MV-4-11 (cell line): ENCODE measurements at places on chromosomes 16 and 17.

GRCh38 chr17:41467561-41467960, 375 bp upstream of the KRT32 start:
- DNase-seq, result no peak

DNA sequence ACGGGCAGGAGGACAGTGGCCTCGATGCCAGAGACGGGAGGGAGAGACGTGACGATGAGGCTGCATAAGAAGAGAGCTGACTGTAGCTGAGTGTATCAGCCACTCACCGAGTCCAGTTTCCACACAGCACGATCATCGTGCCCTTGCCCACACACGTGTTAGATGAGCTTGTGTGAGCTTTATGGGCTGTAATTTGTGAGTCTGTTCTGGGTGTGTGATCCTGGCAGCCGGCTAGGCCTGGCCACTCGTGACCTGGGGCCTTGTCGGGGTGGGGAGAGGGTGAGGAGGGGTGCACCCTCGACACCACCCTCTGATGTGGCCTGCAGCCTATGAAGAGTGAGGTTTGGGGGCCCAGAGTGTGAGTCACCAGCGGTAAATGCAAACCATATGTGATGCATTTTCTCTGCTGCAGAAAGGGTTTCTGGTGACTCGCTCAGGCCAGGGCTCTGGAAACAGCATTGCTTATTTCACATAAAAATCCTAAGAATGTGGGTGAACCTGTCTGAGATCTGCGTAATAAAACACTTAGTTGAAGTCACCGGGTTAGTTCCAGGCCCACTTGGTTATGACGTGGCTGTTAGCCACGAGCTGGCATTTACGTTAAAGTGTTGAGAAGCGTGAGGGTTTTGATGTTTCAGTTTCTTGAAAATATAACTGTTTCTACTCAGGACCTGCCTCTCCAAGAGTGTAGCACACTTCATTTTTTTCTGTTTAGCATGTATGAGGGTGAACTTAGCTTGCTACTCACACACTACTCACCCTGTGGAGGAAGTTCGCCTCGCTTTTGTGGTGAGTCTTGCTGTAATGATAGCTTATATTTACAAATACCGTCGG, 4.2 kb downstream of the METRNL start:
- DNase-seq, result peak; percentile 73

DNA sequence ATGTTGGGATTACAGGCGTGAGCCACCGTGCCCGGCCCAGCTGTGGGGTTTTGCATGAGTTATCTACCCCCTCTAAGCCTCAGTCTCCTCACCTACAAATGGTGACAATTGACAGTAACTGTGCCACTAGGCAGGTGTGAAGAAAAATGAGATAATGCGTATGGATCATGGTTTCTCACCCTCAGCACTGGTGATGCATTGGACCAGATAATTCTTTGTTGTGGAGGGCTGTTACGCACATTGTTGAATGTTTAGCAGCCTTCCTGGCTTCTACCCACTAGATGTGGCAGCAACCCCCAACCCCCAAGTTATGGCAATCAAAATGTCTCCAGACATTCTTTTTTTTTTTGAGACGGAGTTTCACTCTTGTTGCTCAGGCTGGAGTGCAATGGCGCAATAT, 9.0 kb upstream of the HAPSTR1 start:
- DNase-seq, result no peak

DNA sequence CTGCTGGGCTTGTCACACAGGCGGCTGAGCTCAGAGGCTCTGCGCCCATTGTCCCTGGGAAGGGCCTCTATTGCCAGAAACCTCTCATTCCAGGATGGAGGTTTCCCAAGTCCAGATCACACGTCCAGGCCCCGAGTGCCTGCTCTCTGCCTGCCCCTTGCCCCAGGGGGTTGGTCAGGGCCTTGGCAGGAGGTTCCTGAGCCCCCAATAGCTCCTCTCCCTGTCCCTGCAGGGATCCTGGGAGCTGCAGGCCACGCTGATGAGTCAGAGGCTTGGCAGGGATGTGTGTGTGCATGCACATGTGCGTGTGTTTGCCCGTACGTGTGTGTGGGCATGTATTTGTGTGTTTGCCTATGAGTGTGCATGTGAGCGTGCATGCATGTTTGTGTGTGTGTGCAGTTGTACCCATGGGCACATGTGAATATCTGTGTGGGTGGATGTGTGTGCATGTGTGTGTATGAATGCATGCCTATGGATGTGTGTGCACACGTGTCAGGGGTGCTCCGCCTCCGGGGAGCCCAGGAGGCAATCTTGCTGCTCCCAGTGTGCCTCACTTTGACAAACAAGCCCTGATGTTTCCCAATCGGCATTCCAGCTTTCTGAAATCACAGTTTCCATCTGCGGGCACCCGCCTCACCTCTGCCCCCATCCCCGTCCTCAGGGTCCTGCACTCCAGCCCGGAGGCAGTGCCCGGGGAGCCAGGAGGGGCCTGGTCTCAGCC, 98.4 kb upstream of the GSE1 start:
- DNase-seq, result no peak

DNA sequence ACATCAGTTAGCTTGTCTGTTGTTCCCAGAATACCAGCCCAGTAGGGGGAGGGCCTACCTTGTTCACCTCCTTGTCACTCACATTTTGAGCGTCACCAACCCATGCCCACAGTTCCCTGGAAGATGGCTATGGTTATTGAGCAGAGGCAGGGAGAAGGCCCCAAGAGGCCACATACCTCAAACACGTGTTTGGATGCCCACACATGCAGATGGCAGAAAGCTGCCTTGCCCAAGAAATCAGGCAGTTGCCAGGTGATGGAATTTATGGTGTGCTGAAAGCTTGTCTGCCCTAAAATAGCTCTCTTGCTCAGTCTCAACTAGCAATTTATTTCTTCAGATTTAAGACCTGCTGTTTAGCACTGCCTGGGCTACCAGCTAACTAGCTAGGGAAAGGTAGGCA, 16.5 kb upstream of the CMTM4 start:
- no peak for DNase-seq

GRCh38 chr17:74037320-74037719, 166.2 kb upstream of the RPL38 start:
- DNase-seq, result no peak

- no peak for DNase-seq
These were observed 52.3 kb downstream of the PRMT7 start for GRCh38 chr16:68362947-68363657.

GRCh38 chr17:28957992-28958355, 6.7 kb upstream of the PHF12 start:
- no peak for DNase-seq

DNA sequence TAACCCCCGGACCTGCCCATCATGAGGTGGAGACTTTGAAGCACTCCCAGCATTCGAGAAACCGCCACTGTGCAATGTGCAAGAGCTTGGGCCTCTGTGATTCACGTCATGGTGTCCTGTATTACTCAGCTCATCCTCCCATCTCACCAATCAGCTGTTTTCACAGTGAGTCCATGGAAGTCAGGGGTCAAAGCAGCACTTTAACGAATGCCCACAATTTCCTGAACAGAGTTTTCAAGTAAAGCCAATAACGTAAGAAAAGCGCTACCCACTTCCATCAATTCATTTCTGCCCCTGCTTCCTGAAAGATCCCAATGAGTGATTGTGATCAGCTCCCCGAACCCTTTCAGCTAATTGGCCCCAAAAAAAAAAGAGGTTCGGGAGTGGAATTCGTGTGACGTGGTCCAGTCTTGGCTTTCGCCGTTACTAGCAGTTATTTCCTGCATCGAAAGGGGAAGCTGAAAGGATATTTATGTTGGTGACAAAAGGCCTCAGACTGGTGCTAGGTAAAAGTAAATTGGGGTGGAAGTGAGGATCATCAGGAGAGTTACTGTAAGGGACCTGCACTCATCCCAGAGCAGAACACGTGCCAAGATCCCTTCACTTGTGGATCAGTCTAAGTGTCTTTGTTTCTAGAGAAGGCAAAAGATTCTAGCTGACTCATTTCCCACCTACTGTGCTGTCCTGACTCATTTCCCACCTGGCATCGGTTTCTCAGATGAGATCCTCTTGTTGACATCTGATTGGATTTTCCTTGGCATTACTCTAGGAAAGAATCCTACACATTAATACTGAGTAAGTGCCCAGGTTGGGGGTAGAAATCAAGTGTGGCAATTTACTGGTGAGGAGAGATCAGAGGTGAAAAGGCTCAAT, 136.7 kb upstream of the NUDT7 start:
- DNase-seq, result peak; percentile 72

DNA sequence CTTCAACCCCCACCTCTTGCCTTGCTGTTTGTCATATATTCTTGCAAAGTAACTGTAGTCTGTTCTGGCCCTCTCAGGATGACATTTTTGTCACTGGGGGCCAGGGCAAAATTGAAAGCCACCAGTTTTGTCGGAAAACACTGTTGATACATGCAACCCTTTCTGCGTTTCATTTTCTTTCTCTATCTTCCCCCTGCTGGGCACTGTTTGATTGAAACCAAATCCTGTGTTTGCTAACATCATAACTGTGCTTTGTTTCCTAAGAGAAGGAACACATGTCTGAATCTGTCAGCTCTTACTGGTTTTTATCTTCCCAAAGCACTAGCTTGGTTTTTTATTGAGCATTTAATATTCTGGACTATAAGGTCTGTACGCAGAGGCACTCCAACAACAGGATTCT, 11.7 kb upstream of the CPPED1 start:
- DNase-seq, result no peak

GRCh38 chr16:84339311-84339710, 29.0 kb upstream of the ATP2C2 start:
- no peak for DNase-seq

DNA sequence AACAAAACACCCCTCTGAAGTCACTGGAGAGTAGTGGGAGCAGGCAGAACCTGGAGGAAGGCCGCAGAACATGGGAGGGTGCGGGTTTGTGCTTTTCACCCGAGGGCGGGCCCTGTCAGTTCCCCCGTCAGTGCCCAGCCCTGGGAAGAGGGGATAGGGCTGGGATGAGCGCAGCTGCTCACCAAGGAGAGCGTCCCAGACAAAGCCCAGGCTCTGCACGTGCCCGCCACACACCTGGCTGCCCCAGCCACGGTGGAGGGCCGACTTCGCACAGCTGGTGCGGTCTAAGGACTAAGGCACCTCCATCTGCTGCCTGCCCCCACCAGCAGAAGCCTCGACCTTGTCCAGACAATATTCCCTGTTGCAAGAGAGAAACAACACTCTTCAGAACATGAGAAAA, 39.5 kb downstream of the ZCCHC14 start:
- DNase-seq, result no peak

GRCh38 chr16:85422196-85422631, 190.9 kb upstream of the GSE1 start:
- DNase-seq, result peak; percentile 24

- DNase-seq, result no peak
These were observed 86.3 kb upstream of the CACNG5 start for GRCh38 chr17:66748578-66748977.

GRCh38 chr17:30334421-30334820, 564 bp upstream of the TMIGD1 start:
- no peak for DNase-seq

DNA sequence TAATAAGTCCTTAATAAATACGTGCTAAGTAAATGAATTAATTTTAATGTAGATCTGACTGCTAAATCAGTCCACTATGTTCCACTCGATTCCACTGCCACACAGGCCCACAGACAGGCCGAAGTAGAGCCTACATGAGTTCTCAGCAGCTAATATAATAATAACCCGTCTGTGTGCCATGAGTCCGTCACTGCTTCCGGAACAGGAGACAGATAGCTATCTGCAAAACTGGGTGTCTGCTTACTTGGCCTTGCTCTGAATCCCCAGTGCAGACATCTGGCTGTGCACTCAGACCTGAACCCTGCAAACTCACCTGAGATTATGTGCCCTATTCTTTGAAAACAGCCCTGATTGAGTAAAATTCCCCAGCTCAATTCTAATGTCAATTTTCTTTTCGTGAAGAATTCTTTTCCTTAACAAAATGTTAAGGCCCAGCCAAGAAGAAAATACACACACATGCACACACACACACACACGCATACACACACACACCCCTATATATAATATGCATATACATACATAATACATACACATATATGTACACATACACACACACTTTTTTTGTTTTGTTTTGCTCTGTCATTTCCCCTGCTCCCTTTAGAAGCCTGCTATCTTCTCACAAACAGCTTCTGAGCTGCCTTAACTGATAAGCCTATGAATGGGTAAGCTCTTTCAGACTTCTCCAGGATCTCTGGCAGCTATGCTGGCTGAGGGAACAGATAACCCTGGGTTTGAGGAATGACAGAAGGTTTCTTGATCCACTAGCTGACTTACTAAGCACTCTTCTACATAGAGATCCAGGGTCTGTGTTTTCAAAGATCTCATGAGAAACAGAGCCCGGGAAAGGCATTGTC, 39.8 kb upstream of the TOM1L1 start:
- no peak for DNase-seq

- DNase-seq, result no peak
These were observed 12.6 kb downstream of the CDH15 start for GRCh38 chr16:89183975-89184676.

DNA sequence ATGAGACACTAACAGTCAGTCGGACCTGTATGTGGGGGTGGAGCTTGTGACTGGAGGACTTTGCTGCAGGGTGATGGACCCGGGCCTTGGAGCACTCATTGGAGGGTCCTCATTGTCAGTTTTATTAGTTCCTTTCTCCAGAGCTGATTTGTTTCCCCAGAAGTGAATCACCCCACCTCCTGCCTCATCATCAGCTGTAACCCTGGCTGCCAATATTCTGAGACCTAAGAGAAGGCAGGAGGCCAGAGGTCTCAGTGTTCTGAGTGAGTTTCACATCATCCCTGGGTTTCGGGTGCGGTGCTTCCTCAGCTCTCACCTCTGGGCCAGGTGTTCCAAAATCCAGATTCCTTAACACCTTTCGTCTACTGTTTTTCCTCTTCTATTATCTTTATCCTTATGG, 49.9 kb upstream of the KIFC3 start:
- DNase-seq, result no peak

- DNase-seq, result no peak
These were observed 84.9 kb downstream of the TBC1D16 start for GRCh38 chr17:79950751-79951150.

DNA sequence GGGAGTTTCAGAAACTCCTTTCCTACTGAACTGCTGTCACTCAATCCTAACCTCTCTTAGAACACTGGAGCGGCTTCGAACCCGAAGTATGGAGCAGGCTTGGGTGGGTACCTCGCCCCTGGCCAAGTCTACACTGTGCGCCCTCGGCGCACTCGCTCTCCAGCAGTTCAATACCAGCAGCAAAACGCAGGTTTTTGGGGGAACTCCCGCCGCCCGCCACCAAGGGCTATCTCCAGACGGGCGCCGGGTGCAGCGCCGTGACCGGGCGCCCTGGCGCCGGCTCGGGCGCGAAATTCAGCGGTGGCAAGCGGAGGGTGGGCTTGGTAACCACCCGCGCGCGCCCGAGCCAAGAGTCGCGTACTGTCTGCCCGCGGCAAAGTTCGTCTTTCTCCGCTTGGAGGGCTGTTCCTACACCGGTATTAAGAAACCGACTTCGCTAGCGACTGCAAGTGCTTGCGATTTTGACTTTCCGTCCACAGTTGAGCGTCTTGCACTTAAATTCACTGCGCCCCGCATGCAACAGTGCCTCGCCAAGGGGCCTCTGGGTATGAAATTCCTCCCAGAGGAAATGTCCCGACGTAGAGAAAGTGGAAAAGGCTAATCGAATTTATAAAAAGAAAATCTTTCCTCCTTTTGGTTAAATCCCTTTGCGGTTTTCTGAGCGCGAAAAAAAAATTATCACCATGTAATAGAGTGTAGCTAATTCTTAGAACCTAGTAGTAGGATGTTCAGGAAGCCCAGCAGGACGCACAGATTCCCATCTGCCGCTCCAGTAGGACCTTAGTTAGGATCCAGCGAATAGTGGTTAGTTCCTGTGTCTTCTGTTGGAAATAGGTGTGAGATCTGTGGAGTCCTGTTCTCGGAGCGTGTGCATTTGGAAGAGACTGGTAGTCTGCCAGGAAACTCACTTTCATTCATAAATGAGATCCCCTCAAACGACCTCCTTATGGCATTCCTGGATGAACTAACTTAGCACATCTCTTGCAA, 5.0 kb upstream of the SALL1 start:
- no peak for DNase-seq

GRCh38 chr16:85459529-85460251, 153.4 kb upstream of the GSE1 start:
- DNase-seq, result no peak
